CMK (cell line): ENCODE measurements at places on chromosomes 16 and 17.

DNA sequence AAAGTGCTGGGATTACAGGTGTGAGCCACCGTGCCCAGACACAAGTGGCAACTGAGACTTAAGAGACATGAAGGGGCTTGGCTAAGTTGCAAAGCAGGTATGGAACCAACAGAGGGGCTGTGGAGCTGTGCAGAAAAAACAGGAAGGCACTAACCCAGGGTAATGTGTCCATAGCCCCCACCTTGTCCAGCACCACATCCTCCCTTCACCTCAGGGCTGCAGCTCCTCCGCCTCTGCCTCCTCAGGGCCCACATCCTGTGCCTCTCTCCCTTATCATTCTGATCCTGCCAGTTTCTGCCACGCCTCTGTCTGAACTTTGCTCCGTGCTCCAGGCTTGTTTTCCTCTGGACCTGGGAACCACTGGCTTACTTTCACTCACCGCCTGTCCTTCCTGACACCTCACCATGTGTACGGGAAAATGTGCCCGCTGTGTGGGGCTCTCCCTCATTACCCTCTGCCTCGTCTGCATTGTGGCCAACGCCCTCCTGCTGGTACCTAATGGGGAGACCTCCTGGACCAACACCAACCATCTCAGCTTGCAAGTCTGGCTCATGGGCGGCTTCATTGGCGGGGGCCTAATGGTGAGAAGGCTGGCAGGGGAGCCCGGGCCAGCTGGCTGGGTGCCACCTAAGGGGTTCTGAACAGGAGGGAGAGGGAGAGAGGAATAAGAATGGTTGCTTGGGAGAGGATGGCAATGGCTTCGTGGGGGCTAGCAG lies at the start of gene TM4SF5:
Gene TM4SF5, plus strand, starts transcription at position 368 of the 716 bp plus-strand sequence. Its CDS starts 37 bp downstream, at position 405.
- no peak for DNase-seq

GRCh38 chr17:42985225-42985624 lies 4.9 kb downstream of the RUNDC1 start:
- no peak for DNase-seq

DNA sequence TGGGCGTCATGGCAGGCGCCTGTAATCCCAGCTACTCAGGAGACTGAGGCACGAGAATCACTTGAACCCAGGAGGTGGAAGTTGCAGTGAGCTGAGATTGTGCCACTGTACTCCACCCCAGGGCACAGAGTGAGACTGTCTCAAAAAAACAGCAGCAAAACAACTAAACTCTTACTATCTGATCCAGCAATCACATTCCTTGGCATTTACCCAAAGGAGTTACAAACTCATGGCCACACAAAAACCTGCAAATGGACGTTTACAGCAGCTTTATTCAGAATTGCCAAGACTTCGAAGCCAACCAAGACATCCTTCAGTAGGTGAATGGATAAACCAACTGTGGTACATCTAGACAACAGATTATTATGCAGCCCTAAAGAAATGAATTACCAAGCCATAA lies 4.0 kb downstream of the SIAH1 start:
- DNase-seq = no peak

GRCh38 chr16:46808997-46809396 lies 22.0 kb downstream of the C16orf87 start:
- DNase-seq = no peak

GRCh38 chr17:38317081-38317480 lies 20.1 kb downstream of the MRPL45 start:
- no peak for DNase-seq

DNA sequence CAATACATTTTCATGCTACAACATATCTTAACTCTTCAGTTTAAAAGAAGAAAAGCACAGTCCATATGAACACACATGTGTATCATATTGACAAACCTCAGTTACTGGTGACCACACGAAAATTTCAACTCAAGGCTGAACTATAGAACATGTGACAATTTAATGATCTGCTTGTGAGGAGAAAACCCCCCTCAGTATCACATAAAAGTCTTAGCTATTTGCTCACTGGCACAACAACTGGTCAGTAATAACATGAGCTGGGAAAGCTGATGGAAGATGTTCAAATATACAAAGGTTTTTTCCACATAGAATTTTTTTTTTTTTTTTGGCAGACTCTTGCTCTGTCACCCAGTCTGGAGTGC lies 19.5 kb downstream of the ZNF652 start:
- no peak for DNase-seq
